Muscle of leg (tissue), 16 donors: ENCODE measurements at places on chromosomes 4 and X. TPM values are rescaled to one million over a fixed set of nuclear protein-coding genes. Genes with fewer than 3 reads are reported as not detected.
A peak's percentile ranks its signal among the peaks of the same experiment; 100 is the strongest.

DNA sequence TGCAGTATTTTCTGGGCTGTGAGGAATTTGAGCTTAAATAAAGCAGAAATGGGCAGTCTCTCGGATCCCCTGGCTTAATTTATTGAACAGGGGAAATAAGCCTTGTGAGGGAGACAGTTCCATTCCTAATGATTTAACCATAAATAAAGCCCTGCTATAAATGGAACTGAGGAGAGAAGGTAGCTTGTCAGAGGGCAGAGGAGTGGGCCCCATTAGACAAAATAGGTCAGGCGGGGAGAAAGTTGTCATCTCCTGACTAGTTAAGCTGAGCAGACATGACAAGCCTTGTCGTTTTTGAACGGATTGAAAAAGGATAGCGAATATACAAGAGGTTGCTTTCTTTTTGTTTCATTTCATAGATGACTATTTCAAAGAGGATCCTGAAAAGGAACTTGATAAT is 39.3 kb downstream of the SMPX start:
- H3K27ac ChIP-seq: no peak overlapping the region
- no peaks in the 10 kb centered on the region for H3K4me1 ChIP-seq

- no peak overlapping the region for H3K4me3 ChIP-seq
- H3K27me3 ChIP-seq: no peaks in the 10 kb centered on the region
- no peak for DNase-seq
Measured at GRCh38 chr4:93317057-93317456, 511.5 kb upstream of the ATOH1 start.

- DNase-seq: peak; percentile 6
- peak overlapping the region; percentile 13 for H3K27ac ChIP-seq
- no peaks in the 10 kb centered on the region for H3K27me3 ChIP-seq
- no peaks in the 10 kb centered on the region for H3K36me3 ChIP-seq
- no peak overlapping the region for H3K4me3 ChIP-seq
Measured at GRCh38 chrX:112901869-112902725, 61.5 kb upstream of the AMOT start.

- no peak for DNase-seq
- no peaks in the 10 kb centered on the region for H3K4me1 ChIP-seq
- H3K27me3 ChIP-seq: no peaks in the 10 kb centered on the region
- H3K4me3 ChIP-seq: no peak overlapping the region
- no peak overlapping the region for H3K27ac ChIP-seq
Measured at GRCh38 chr4:158190718-158191117, 17.9 kb upstream of the GASK1B start.

DNA sequence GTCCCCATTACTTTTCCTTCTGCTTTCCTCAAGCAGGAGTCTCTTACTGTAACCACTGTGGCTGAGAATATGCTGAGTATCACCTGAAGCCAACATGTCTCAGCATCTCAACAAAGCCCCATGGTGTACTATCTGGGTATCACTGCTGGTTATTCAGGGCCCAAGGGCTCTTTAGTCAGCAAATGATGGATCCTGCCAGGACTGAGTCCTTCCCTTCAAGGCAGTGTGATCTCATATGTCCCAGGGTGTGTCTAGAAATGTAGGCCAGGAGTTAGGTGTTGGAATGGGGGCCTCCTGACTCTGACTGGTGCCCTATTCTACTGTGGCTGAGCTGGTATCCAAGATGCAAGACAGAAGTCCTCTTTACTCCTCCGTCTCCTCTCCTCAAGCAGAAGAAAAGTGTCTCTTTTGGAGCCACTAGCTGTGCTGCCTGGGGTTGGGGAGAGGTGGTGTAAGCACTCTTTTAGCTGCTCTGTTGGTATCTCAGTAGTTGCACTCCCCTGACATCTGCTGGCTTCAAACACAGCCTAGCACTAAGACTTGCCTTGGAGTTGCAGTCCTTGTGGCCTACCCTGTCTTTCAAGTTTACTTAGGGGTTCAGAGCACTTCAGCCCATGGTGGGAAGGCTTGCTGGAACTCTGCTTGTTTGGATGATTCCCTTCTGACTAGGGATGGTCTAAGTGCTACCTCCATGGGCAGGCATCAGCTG is 28.6 kb downstream of the OCIAD2 start:
- H3K4me3 ChIP-seq: no peak overlapping the region
- no peaks in the 10 kb centered on the region for H3K27me3 ChIP-seq
- H3K36me3 ChIP-seq: no peaks in the 10 kb centered on the region
- H3K4me1 ChIP-seq: no peaks in the 10 kb centered on the region

DNA sequence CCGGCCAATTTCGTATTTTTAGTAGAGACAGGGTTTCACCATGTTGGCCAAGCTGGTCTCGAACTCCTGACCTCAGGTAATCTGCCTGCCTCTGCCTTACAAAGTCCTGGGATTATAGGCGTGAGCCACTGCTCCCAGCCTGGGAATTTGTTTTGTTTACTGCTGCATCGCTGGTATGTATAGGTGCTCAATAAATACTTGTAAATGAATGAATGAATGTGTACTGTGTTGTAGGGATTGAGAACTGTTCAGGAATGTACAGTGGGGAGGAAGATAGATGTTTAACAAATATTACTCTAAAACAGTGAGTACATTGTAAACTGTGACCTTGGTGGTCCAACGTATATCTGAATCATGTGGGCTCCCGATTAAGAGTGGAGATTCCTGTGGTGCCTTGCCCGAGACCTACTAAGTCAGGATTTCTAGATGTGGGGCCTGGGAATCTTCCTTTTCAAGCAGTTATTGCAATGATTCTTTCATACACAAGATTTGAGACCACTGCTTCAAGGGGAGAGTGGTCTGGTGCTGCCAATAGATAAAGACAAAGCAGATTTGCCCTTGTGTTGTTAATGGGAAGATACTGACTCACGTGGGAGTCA is 41.0 kb downstream of the WWC2 start:
- no peak for DNase-seq
- H3K4me3 ChIP-seq: no peak overlapping the region
- peaks cover 4% of the 10 kb centered on the region for H3K4me1 ChIP-seq
- no peak overlapping the region for H3K27ac ChIP-seq
- H3K36me3 ChIP-seq: no peaks in the 10 kb centered on the region
- no peaks in the 10 kb centered on the region for H3K27me3 ChIP-seq

GRCh38 chr4:24855741-24856140 is 57.1 kb downstream of the CCDC149 start:
- no peak overlapping the region for H3K4me3 ChIP-seq
- H3K36me3 ChIP-seq: no peaks in the 10 kb centered on the region
- H3K27me3 ChIP-seq: no peaks in the 10 kb centered on the region
- H3K4me1 ChIP-seq: peaks cover 4% of the 10 kb centered on the region

GRCh38 chr4:146299607-146300006 is 85.3 kb downstream of the REELD1 start:
- H3K36me3 ChIP-seq: no peaks in the 10 kb centered on the region
- no peak for DNase-seq
- no peaks in the 10 kb centered on the region for H3K4me1 ChIP-seq
- H3K4me3 ChIP-seq: no peak overlapping the region
- no peaks in the 10 kb centered on the region for H3K27me3 ChIP-seq
- no peak overlapping the region for H3K27ac ChIP-seq

- no peak overlapping the region for H3K27ac ChIP-seq
- no peaks in the 10 kb centered on the region for H3K27me3 ChIP-seq
- H3K4me1 ChIP-seq: no peaks in the 10 kb centered on the region
- DNase-seq: no peak
- H3K36me3 ChIP-seq: no peaks in the 10 kb centered on the region
Measured at GRCh38 chr4:148651991-148652390, 209.8 kb upstream of the NR3C2 start.

DNA sequence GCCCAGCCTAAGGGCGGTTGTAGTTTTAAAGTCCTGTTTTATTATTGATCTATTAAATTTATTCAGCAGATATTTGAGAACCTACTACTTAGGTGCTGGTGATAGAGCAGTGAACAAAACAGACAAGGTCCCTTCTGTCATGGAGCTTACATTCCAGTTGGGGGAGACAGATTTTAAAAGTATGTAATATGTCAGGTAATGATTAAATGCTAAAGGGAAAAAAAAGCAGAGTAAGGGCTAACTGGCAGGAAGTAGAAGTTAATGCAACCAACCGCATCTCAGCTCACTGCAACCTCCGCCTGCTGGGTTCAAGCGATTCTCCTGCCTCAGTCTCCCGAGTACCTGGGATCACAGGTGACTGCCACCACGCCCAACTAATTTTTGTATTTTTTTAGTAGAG is 7.8 kb upstream of the MCUB start:
- DNase-seq: no peak
- no peak overlapping the region for H3K4me3 ChIP-seq
- no peaks in the 10 kb centered on the region for H3K36me3 ChIP-seq
- no peaks in the 10 kb centered on the region for H3K27me3 ChIP-seq

DNA sequence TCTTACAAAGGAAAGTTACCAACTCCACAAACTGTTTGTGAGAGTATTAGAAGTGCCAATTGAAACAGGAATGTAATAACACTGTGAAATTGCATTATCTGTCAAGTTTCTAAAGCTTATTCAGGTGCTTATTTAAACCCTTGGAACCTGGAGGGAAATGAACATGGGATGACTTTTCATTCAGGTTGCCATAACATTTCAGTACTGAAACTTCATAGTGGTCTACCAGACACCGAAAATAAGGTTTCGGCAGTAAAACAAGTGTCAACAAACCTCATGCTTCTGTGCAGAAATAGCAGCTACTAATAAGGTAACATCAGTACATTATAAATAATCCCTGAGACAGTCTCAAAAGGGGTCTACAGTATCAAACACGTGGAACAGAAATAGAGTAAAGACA is 890.7 kb upstream of the INTU start:
- H3K4me3 ChIP-seq: no peak overlapping the region
- no peak overlapping the region for H3K27ac ChIP-seq
- DNase-seq: no peak
- H3K4me1 ChIP-seq: no peaks in the 10 kb centered on the region

Gene MYOZ2
- polyA plus RNA-seq: 168 TPM

Gene GLOD5
- not detected for polyA plus RNA-seq

Gene BEX3
- polyA plus RNA-seq: 138 TPM

Gene RPA4
- polyA plus RNA-seq: not detected

Gene TFDP3
- polyA plus RNA-seq: not detected

Gene UGT2B10
- polyA plus RNA-seq: not detected

Gene SNX25
- polyA plus RNA-seq: 8.8 TPM

Gene GABRA4
- not detected for polyA plus RNA-seq
